ENCODE measurements at places on chromosomes 6 and 20.

- no peak for DNase-seq
Observed at GRCh38 chr20:58020656-58021454, 207.6 kb downstream of the ANKRD60 start.

DNA sequence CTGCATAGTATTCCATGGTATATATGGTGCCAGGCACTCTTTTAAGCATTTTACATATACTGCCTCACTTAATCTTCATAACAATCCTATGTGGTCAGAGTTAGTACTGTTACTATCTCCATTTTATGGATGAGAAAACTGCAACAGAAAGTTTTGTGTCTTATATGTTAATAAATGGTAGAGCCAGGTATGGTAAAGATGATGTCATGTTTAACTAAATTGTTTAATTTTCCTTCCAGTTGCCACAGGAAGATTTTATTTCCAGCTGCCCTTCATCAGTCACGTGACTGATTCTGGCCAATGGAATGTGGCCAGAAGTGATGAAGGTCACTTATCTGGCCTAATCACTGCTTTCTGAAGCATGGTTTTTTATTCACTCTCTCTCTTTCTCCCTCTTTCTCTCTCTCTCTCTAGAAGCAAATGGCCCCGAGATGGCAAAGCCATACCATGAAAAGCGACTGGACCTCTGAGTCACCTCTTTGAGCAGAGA is 75.7 kb upstream of the BTBD3 start:
- DNase-seq, result no peak

DNA sequence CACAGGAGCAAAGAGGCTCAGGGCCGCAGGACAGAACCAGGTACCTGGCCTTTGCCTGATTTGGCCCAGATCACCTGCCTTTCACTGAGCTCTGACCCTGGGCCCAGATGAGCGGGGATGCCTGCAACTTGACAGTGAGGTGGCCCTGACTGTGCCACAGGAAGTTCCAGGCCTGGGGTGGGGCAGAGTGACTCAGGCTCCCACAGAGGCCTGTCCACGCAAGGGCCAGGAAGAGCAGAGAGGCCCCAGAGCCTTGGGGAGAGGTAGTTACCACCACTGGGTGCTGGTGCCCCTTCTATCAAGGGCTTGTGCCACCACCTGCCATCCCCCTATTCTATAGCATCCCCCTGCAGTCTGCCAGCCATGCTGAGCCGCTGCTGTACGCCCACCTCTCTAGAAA is 4.1 kb upstream of the NOL4L start:
- no peak for DNase-seq

DNA sequence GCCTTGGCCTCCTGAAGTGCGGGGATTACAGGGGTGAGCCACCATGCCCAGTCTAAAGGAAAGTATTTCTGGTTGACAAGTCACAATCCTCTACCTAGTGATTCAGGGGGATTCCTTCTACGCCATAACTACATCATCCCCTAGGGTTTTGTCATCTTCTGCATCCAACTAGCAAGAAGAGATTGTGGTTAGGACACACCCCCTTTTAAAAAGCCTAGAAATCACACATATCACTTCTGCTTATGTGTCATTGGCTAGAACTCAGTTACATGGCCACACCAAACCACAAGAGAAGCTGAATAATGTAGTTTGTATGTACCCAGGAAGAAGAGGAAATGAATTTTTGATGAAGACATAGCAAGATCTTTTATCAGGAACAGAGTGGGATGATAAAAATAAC is 14.7 kb upstream of the CHD6 start:
- DNase-seq, result no peak

GRCh38 chr20:19318610-19319009 is 106.2 kb downstream of the SLC24A3 start:
- DNase-seq, result no peak

DNA sequence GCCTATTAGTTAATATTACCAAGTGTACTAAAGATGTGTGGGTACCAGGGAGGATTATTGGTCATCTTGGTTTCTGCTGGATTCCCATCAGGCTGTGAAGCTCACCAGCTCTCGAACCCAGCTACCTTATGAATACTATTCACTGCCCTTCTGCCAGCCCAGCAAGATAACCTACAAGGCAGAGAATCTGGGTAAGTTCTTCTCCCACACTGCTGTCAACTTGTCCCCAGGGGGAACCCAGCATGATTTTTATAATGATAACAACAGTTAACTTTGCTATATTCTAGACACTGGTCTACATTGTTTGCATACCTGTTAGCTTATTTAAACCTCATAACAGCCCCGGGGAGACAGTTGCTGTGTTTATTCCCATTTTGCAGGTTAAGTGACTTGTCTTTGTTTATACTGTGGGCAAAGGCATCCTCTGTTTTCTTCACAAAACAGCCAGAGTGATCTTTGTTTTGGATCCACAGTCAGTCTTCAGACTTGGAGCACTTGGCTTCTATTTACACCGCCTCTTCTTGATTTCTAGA is 26.5 kb downstream of the TM9SF4 start:
- no peak for DNase-seq

DNA sequence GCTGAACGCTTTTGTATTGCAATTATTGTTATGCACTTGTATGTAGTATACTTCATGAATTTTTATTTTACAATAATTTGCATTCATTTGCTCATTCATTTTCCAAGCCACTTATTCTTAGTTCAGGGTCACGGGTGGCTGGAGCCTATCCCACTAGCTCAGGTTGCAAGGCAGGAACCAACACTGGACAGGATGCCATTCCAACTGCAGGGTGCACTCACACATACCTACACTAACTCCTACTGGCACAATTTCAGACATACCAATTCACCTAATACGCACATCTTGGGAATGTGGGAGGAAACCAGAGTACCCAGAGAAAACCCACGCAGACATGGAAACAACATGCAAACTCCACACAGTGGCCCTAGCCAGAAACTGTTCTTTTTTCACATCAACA is 61.8 kb downstream of the LMBRD1 start:
- DNase-seq, result no peak

- no peak for DNase-seq
Observed at GRCh38 chr6:142412658-142413057, 110.9 kb downstream of the ADGRG6 start.

DNA sequence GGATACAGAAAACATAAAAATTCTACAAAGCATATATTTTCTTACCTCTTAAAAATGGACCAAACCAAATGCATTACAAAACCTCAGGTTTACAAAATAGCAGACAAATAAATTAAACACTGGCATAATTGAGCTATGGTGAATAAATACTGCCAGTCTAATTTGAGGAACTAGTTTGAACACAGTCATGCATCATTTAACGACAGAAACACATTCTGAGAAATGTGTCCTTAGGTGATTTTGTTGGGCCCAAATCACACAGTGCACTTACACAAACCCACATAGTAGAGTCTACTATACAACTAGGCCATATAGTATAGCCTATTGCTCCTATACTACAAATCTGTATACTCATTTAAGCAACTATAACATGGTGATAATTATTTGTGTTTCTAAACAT is 215.6 kb downstream of the FOXC1 start:
- no peak for DNase-seq

DNA sequence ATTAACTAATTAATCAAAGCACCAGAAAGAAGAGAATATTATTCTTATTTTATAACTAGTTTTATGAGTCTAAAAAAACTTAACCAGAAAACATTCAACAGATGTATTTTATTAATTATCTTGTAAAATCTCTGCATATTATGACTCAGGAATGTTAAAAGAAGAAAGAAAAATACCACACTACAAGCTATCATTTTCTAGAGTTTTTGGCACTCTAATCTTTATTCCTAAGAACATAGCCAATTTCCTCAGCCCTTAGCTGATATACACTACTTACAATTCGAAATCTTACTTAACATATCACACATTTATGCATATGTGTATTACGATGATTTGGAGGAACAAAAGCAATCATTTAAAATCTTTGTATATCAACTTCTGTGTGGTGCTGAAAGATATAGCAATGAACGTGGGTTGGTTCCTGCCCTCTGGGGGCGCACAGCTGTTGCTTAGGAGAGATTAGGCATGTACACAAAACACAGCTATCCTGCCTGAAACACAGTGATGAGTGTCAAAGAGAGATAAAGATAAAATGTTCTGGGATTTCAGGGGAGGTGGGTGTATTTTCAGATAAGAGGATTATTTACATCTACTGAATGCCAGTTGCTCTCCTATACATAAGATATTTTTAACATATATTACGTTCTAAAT is 404.5 kb downstream of the SYNE1 start:
- no peak for DNase-seq

DNA sequence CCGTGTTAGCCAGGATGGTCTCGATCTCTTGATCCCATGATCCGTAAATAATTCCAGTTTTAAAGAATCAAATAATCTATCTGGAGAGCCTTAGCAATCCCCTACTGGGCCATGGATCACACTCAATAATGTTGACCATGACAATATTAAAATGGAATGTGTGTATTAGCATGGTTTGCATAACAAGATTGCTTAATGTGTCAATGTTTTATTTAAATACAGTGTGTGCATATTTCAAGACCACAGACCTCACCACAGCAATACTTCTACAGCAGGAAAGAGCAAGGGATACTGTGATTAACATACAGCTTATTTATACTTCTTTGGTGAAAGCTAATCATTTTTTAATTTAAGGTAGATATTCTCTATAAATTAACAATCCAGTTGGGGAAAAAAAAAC is 470.4 kb downstream of the TFAP2B start:
- no peak for DNase-seq

DNA sequence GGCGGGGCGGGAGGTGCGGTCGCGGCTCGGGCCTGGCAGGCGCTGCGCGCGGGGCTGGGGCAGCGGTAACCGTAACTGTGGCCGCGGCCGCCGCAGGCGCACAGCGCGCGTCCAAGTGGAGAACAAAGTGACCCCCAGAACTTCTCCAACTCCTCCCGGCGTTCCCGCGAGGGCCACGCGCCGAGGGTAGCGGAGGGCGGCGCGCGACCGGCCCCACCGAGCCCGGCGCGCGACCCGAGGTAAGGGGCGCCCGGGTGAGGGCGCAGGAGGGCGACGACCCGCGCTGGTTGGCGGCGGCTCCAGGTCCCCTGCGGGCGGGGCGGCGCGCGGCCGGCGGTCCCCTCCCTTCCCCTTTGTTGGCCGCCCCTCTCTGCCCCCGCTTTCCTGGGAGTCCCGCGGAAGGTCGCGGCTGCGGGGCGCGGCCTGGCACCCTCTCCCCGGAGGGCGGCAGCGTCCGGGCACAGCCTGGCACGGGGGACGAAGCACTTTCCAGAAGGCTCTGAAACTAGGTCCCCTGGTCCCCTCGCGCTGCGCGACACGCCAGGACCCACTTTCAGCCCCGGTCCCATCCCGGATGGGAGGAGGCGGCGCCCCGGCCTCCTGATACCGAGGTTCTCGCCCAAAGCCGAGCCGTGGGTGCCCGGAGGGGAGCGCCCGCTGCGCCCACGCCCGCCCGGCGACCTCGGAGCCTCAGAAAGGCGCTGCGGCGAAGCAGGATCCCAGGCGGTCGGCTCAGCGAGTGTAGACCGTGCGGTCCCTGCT is at the start of gene TIAM2:
TSS of gene TIAM2 (plus strand) at position 62 of the 762 bp plus-strand sequence. CDS start 133,909 bp downstream, outside the sequence.
- DNase-seq, result no peak

DNA sequence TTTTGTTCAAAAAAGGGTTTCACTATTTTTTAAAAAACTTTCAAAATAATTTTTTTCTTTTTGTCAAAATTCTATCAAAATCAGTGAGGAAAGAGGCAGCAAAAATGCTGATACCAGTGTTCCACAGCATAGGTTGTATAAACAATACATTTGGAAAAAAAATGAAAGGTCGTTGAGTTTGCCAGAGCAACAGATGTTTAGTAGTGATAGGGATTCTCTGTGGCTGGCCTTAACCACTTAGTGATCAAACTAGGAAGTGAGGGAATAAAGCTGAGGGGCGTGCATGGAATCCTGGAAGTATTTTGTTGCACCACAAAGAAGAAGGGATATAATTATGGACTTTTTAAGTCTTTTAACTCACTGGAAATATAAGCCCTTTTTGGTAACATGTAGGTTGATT is 555.3 kb upstream of the CHD6 start:
- no peak for DNase-seq

DNA sequence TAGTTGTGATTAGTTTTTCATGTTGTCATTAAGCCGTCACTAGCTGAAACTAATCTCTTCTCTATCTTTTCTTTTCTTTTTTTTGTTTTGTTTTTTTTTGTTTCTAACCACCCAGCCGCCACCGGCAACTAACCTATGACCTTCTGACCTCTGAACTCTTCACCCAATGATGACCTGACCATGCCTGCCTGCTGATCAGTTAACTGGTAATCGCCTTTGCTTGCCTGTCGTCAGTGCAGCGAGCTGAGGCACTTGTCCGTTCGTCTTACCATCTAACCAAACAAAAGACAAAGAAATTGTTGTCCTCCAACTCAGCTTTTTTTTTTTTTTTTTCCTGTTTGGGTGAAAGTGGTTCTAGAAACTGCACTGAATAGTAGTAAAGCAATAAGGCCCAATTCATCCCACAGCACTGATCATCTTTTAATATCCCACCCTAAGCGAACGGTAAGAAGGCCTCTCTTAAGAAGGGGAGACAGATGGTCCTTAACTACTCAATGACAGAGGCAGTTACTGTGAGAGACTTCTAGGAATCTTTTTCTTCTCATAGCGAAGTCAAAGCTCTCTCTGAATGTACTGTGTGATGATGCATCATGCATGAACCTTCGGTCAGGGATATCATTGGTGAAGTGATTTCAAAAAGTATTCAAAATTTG is 156.2 kb downstream of the QKI start:
- DNase-seq, result no peak

- DNase-seq, result no peak
Observed at GRCh38 chr20:20820104-20820503, 107.7 kb upstream of the RALGAPA2 start.

GRCh38 chr6:19142275-19142674 is 694.9 kb upstream of the ID4 start:
- DNase-seq, result no peak

DNA sequence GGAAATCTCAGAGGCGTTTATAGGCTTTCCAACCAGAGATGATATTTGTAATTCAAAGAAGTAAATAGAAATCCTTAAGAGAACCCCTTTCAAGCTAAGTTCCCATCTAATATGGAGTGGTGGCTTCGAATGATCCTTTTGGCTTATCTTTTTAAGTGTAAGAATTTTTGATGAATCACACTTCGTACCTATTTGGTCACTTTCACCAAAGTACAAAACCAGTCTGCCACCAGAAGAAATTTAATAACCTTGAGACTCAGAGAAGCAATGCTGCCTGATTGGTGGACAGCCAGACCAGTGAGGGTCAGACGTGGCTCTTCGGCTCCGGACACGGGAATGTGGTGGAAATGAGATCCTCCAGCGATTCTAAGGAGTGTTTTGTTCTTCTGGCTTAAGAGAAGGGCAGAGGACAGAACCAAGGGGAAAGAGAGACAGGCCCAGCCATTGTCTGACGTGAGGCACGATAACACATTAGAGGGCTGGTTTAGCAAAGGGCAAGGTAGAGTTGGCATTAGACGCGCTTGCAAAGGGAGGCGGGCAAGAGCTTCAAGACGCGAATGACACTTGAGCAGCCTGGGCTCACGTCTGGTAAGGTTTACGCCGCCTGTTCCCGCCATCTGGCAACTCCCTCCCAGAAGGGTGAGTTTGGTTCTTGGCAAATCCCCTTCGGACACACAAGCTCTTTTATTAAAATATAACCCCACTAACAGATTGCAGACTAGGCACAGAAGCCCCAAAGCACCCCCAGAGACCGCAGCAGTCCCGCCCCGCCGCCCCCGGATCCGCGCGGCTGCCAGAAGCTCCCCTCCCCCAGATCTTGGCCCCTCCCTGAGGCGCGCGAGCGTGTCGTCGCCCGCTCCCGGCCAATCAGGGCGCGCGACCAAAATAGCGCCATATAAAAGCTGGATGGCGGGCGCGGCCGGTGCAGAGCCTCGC is 50.0 kb upstream of the EZR start:
- no peak for DNase-seq

Measured in AG04450 (cell line).